ENCODE measurements at places on chromosomes 1 and 21.
A peak's percentile ranks its signal among the peaks of the same experiment; 100 is the strongest.

DNA sequence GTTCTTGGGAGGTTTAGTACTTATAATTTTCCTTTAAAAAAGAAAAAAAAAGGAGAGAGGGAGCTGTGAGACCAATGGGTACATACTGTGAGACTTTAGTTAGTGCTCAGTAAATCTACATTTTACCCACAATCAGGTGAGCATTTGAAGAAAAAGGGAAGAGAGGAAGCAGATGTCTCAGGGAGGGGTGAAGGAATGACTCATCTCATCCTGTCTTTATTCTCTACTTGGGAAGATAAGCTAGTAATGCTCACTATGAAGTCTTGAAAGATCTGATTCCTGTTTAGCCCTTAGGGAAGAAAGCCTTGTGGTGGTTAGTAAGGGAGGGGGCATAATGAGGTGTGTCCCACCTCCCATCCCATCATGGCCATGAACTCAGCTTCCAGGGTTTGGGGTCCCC, 112.6 kb downstream of the PLD5 start:
- DNase-seq = no peak

DNA sequence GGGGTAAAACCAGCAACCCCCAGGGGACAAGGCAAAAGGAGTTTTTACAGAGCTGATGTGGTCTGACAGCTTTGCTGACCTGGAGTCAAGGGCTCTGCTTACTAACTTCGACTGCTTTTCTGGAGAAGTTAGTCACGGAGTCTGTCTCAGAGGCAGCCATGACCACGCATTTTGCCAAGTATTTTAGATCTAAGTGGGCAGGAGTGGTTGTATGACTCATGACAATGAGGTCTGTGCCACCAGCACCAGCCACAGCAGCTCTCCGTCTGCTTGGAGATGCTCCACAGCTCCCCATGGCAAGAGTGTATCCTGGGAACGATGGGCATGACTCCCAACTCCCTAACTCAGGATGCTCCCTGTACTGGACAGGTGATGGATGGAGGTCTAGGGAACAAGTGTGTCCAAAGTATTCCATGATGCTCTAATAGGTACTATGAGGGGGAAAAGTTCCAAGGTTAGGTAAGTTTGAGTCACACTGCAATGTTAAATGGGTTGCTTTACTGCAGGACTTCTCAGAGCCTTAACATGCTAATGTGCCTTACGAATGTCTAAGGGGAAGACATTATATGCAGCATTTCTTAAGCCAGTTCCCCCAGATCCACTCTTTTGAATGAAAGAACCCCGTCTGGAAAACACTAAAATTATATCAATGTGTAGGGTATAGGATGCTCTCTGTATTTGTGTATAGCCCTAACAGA, 359.0 kb downstream of the HHAT start:
- DNase-seq = no peak

DNA sequence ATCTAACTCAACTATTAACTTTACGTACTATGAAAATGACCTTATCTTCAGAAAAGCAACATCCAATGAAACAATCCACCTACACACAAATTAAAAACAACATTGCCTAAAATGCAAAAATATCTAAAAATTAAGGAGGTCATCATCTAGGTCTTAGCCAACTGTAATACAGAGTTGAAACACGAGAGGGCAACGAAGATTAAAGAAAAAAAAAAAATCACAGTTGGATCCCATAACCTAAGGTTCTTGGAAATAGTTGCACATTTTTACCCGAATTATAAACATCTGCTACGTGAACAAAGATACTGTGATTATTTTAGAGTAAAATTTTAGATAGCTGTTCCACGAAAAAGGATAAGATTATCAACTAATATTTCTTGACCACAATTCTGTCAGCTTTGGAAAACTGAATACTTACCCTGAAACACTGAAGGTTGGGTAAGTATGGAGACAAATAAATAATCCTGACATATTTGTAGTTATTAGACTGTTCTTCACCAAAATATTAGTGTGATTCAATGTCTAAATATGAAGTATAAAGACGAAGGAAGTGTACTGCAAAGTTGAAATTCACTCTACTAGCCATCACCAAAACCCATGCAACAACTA, 88.0 kb upstream of the AK4 start:
- no peak for DNase-seq

DNA sequence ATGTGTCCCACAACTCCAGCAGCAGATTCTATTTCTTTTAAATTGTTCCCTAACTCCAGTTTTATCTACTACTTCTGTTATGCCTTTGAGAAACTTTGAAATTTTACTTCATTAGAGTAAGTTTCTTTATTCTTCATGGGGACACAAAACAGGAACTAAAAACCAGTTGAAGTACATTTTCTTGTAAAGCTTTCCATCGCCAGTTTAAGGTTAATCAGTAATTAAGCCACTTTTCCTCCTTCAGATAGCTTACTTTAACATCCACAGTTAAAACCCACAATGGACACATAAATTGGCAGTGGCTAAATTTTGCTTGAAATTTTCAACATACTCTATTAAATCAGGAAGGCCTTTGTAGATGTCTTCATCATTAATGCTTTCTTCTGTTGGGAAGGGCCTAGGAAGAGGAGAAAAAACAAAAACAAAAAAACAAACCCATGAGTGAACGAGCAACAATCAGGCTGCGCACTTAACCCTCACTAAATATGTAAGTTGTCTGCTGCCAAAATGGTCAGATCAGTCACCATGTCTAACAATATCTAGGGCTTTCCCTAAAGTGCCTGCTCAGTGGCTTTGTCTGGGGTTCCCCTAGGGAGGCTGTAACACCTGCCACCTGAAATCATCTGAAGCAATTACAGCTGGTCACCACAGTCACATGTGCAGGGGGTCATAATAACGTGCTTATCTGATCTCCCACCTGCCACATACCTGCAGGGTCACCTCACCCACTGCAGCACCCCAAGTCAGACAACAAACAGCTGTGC, 187.9 kb downstream of the VAV3 start:
- DNase-seq = no peak

DNA sequence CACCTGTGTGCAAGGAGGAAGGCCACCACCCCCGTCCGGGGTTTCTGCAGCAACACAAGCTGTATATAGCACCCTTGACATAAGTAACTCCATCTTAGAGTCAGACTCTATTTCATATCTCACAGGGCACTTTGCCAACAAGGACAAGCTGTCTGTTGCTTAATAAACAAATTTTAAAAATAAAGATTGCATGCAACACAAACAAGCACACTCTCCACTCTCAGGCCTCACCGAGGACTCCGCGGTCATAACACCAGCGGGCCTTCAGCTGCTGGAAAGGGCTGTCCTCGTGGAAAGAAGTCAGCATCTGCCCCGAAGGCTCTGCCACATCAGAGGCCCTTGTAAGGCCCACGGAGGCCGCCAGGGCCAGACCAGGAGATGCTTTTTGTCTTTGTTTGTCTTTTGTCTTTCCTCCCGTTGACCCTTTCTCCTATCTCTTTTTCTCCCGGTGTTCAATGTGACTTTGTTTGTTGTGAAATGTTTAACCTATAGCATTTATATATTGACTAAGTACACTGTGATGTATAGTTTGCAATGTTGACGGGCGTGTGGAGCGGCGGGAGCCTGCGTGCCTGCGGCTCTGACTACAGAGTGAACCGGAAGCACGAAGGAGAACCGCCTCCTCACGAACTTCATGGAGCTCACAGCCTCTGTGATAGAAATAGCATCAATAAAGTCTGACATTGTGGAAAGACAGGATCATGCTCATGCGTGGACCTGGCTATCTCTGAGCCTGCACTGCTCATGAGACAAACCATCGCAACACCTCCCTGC, 24.1 kb downstream of the MEGF6 start:
- no peak for DNase-seq

DNA sequence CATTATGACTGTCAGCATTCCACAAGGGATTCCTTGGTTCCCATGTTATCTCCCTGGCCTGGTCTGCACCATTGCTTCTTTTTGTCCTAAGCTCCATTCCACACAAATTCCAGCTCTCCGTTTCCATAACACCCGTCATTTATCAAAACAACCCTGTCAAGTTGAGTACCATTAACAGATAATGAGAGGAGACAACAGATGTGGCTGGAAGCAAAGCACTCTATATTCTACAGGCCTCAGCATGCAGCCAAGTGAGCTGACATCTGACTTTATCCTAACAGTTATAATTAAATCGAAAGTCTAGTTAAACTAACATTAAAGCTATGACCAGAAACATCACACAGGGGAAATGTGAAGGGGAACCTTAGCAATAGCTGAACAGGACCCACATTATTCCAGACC, 110.4 kb downstream of the RERE start:
- DNase-seq = no peak

DNA sequence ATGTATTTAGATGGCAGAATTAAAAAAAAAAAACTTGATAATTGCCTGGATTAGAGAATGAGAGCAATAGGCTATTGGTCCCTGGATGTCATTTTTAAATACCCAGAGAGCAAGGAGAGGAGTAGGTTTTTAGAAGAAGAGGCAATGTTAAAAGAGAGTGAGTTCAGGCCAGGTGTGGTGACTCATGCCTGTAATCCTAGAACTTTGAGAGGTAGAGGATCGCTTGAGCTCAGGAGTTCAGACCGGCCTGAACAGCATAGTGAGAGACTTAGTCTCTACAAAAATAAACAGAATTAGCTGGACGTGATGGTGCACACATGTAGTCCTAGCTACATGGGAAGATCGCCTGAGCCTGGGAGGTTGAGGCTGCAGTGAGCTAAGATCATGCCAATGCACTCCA, 15.9 kb upstream of the MUTYH start:
- DNase-seq = no peak

GRCh38 chr1:145891587-145892485, 6.2 kb upstream of the ANKRD35 start:
- peak; percentile 52 for DNase-seq

DNA sequence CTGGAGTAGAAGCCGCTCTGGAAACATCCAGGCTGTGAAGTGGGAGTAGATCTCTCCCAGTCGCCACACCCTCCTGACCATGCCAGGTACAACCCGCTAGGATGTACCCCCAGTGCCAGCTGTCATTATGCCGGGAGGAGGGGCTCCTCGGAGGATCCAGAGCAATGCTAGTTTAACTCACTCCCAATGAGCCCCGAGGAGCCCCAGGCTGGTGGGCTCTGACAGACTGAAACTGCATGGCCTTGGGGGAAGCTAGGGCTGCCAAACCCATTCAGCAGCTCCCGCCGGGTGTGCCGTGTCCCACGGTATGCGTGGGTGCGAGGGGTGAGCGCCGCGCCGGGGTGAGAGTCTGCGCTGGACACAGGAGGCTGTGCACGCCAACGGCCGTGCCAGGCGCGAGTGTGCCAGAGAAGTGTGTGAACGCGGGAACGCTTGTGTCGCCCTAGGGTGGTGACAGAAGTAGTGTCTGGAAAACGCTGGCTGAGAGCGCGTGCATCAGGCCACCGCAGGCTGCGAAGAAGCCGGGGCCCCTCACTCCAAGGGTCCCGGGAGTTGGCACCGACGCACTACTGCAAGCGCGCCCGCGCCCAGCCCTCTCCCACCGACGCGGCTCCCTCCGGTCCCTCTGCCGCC, 177.1 kb upstream of the EDN2 start:
- DNase-seq = no peak

GRCh38 chr21:35627462-35627861, 432.9 kb downstream of the SETD4 start:
- no peak for DNase-seq

- no peak for DNase-seq
Observed at GRCh38 chr1:208921259-208921658, 662.3 kb upstream of the CAMK1G start.

DNA sequence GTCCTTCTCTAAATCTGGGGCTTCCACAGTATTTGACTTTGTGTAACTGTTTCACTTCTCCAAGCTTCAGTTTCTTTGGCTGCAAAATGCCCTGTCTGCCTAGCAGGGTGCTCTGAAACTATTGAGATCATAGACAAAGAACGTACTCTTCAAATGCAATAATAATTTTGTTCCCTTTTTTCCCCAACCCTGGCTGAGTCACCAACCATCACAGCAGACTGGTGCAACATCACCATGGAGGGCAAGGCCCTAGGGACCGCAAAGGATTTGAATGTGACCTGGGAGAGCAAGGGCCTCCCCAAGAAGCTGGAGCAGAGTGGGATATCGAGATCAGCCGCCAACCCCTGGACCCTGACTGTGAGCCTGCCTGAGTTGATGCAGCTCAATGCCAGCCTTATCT, 115.0 kb downstream of the FCRL5 start:
- DNase-seq = no peak

DNA sequence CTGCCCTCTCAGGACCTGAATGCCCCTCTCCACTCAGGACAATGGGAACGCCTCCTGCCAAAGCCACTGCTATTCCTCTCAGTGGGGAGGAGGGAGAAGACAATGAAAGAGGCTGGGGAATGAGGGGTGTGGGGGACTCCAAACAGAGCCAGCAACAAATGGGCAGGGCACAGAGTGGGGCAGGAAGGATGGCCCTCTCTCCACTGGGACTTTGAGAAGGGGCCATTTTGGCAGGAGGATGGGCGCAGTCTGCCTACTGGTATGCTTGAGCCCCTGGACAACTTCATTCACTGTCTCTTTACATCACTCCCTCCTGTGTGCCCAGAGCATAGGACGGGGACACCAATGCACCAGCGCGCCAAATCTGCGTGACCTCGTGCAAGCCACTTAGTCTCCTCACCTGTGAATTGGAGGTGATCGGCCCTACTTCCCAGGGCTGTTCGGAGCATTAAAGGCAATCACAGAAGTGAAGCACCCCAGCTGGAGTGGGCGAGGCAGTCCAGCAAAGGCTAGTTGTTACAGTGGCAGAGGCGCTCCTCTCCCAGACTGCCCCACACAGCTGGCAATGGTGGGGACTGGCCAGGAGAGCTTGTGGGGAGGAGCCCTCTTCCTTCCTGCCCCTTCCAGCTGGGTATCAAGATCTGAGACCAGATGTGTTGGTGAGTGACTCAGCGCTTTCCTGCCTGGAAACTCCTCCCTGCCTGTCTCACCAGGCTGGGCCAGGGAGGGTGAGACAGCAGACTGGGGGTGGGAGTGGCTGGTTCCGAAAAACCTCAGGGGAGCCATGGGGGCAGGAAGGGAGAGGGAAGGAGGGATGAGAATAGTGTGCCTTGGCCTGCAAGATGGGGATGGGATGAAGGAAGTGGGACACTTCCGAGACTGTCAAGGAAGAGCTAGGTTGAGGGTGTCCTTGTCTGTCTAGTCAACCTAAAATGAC, 22.4 kb upstream of the SYNC start:
- DNase-seq = no peak

DNA sequence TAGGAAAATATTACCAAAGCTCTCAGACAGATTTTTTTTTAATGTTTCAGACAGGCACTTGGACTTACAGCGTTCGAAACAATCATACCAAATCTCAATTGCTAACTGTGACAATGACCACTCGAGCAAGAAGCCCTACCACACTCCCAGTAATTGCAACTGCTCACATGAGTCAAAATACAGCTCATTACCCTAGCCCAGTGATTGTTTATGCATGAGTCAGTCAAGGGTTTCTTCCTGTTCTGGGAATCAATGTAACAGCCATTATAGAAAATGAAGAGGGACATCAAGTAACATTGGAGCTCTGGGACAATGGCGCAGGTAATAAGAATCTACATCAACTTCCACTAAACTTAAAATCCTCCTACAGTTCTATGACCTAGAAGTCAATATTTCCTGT, 56.1 kb upstream of the SH3GLB1 start:
- no peak for DNase-seq

GRCh38 chr1:47396671-47397196, 19.4 kb upstream of the FOXE3 start:
- DNase-seq = no peak

- DNase-seq = no peak
Observed at GRCh38 chr21:32256873-32257620, 21.8 kb downstream of the MIS18A start.

- peak; percentile 14 for DNase-seq
Observed at GRCh38 chr1:201119206-201120197, 7.3 kb upstream of the CACNA1S start.

- no peak for DNase-seq
Observed at GRCh38 chr1:156814571-156815260, 1.9 kb downstream of the SH2D2A start.
